ENCODE measurements at places on chromosomes 16 and 17. TPM values are rescaled to one million over a fixed set of nuclear protein-coding genes. Genes with fewer than 3 reads are reported as not detected.

Gene JMJD6
- 28.2 TPM for total RNA-seq

Gene KRTAP4-5
- not detected for total RNA-seq

Gene CLDN9
- 0.42 TPM for total RNA-seq

Gene SALL1
- total RNA-seq: 4.4 TPM

Gene GJC1
- 44.0 TPM for total RNA-seq

Gene RNF43
- 19.1 TPM for total RNA-seq

Gene NTN3
- not detected for total RNA-seq

Gene MARF1
- 98.3 TPM for total RNA-seq

Gene SP6
- total RNA-seq: 9.2 TPM

Gene ASPA
- 15.3 TPM for total RNA-seq

Gene SLC6A2
- total RNA-seq: 4.6 TPM

Gene HOXB3
- total RNA-seq: 179 TPM

Gene ZACN
- not detected for total RNA-seq

Gene RNU2-1
- total RNA-seq: 1,456 TPM

Gene KRT27
- 2.0 TPM for total RNA-seq

Gene ACSM5
- total RNA-seq: 2.3 TPM

Gene ITGB3
- 13.2 TPM for total RNA-seq

Gene TMED6
- total RNA-seq: 1.5 TPM

Gene ZNF287
- 8.1 TPM for total RNA-seq

Gene TLCD3B
- total RNA-seq: not detected

Gene GP1BA
- not detected for total RNA-seq

Gene GTF3C1
- total RNA-seq: 72.5 TPM

Gene TM4SF5
- not detected for total RNA-seq

Gene TPPP3
- total RNA-seq: 12.5 TPM

Gene MYH13
- not detected for total RNA-seq

Gene CRHR1
- not detected for total RNA-seq

Gene AIPL1
- not detected for total RNA-seq

Gene CDYL2
- 34.3 TPM for total RNA-seq

Gene CEP112
- total RNA-seq: 18.0 TPM

Gene ZNF385C
- 1.2 TPM for total RNA-seq

Gene DRC3
- 2.0 TPM for total RNA-seq

Data from ureter (tissue), 1 donor.